Panc1 (cell line): ENCODE measurements at places on chromosomes 2 and 18.

DNA sequence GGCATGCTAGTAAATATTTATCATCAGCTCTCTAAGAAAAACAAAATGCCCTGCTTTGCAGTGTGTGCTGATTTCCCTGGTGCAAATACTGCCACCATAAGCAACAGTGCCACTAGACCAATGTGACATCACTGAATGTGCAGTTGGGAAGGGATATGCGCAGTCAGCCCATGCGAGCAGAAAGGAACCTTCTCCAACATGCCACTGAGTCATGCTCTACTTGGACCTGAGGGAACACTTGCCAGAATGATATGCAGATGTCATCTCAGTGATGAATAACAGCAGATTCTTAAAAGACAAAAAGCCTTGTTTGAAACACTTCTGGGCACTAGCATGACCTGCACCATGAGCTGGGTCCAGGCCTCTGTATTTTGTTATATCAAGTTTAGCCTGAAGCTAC is 55.3 kb upstream of the REL start:
- no peak for DNase-seq

GRCh38 chr2:120446236-120447126 is 100.5 kb downstream of the INHBB start:
- no peak for DNase-seq

DNA sequence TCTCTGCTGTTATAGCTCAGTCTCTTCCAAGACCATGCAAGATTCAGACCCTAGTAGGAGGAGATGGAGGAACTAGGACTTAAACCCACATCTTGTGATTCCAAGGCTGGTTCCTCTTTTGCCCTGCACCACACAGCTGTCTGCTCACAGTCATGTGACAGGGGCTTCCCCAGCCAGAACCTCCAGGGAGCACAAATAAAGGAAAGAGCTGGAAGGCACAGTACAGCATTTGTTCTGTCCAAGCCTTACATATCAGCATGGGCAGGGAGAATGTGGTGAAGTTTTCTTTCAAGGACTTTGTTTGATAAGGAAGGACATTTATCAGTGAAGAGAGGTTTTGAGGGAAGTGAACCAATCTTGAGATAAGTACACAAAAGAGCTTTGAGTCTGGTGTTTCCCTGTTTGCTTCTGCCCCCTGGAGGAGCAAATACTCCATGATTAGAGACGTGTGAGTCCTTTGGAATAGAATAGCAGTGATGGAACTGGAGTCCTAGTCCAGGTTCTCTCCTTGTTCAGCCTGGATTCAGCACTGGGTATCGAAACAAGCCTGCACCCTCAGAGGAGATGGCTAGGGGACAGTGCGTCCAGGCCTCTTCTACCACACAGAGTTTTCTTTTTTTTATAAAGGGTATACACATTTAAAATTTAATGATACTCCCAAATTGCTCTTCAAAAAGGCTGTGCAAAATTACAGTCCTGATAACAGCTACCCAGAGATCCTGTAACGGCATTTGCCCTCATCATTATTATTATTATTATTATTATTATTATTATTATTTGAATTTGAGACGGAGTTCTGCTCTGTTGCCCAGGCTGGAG is 24.6 kb upstream of the CASP10 start:
- DNase-seq = peak; percentile 67

GRCh38 chr2:196380098-196380497 is 208.7 kb upstream of the STK17B start:
- no peak for DNase-seq

- DNase-seq = no peak
Observed at GRCh38 chr2:70515938-70516337, 37.7 kb downstream of the TGFA start.

DNA sequence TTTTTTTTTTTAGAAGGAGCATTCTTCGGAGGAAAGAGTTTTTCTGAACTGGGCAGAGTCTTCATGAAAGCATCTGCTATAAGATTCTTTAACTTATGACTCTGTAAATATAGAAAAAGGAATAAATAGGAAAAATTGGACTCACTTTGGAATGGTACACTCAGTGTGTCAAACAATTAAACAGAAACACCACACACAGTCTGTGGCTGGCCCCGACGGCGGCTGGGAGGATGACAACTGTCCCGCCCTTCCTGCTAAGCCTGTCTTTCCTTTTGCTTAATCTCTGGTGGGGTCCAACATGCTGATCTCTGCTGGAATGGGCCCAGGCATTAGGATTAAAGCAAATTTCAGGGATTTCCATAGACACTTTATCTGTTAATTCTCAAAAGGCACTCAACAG is 12.5 kb upstream of the RAB31 start:
- no peak for DNase-seq

GRCh38 chr2:240972636-240973521 is 25.5 kb upstream of the SNED1 start:
- no peak for DNase-seq

DNA sequence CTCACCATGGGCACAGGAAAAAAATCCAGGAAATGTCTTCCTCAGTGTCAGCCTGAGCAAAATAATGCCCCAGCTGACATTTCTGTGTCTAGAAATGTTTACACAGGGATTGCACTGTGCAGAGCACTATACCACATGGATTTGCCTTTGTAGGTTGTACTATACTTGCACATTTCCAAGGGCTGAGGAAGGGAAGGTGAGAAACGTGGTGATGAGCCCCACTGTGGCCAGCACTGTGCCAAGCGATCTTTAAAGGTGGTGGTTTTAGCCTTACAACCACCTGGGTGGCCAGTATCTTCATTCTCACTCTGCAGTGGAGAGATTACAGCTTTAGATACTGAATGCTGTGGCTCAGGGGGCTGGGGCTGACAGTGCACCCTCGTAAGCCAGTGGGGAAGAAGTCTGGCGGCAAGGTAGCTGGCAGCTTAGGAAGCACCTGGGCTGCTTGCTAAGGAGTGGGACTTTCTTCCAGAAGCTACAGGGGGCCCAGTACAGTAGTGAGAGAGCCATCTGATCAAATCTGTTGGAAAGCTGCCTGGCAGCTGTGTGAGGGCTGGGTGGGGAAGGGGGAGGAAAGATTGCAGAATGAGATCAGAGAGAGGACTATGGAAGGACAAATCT is 81.4 kb upstream of the MSH2 start:
- no peak for DNase-seq

DNA sequence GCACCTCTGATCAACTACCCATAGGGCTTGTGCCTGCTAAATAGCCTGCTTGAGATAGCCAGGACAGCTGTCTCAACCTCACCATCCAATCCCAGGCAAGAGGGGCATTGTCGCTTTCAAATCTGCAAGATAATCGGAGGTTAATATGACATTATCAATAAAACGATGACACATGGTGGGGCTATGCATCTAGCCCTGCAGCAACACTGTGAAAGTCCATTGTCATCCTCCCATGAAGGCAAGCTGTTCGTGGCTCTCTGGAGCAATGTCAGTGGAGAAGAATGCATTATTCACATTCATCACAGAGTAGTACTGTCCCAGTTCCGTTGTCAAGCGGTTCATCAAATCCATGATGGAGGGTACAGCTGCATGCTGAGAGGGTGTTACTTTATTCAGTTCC is 18.9 kb upstream of the KLHL23 start:
- DNase-seq = no peak

- no peak for DNase-seq
Observed at GRCh38 chr2:86520153-86520552, 43.1 kb downstream of the CHMP3 start.

GRCh38 chr2:19911808-19912509 is 10.2 kb upstream of the TTC32 start:
- peak; percentile 96 for DNase-seq

- no peak for DNase-seq
Observed at GRCh38 chr2:170503971-170504809, 210.9 kb upstream of the SP5 start.

DNA sequence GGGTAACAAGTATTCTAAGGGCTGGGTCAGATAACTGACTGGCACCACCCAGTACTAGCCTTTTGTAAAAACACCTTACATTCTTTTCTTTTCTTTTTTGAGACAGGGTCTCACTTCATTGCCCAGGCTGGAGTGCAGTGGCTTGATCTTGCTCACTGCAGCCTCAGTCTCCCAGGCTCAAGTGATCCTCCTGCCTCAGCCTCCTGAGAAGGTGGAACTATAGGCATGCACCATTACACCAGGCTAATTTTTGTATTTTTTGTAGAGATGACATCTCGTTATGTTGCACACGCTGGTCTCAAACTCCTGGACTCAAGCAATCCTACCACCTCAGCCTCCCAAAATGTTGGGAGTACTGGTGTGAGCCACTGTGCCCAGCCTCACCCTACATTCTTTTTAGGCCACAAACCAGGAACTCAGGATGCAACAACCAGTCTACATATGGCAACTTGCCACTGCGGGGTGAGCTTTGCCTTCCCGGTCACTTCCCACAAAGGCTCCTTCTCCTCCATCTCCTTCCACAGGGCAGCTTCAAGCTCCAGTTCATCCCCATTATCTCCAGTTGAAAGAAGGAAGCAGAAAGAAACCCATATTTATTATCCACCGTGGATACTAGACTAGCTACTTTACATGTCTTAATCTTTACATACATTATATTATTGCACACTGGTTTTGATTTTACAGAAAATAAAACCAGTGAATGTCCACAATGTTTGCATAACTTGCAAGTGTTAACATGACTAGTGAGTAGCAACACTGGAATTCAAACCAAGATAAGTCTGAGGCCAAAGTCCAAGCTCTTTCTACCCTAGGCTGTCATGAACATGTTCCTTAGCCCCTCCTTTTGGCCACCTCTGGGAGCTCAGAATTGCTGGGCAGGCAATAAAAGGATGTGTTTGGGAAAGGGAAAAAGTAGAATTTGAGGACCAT is 23.7 kb upstream of the AP1S3 start:
- DNase-seq = peak; percentile 88

- no peak for DNase-seq
Observed at GRCh38 chr2:132667706-132668105, 2.3 kb downstream of the LYPD1 start.

GRCh38 chr18:41265047-41265446 is 690.0 kb upstream of the PIK3C3 start:
- DNase-seq = no peak

- DNase-seq = no peak
Observed at GRCh38 chr18:59769129-59769865, 72.1 kb upstream of the CCBE1 start.

GRCh38 chr2:221203125-221203524 is 369.0 kb downstream of the EPHA4 start:
- DNase-seq = no peak

- DNase-seq = no peak
Observed at GRCh38 chr2:119801040-119801439, 41.3 kb downstream of the PTPN4 start.

- DNase-seq = no peak
Observed at GRCh38 chr18:3649633-3650426, 199.9 kb downstream of the TGIF1 start.

GRCh38 chr2:17084877-17085276 is 419.2 kb upstream of the CYRIA start:
- no peak for DNase-seq

DNA sequence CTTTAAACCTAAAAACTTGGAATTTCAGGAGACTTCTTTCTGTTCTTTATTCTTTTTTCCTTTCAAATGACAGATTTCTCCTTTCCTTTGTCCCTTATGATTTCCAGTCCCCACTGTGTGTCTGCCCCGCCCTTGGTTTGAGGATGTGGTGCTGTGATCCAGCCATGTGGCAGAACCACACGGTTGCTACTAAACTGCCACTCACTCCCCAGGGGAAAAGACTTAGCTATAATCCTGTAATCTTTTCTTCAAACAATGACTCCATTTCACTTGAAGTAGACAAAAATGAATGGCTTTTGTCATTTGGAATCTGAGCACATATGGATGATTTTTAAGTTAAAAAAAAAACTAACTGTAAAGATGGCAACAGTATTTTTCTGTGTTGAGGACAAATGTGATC is 76.2 kb upstream of the STAM2 start:
- DNase-seq = no peak

DNA sequence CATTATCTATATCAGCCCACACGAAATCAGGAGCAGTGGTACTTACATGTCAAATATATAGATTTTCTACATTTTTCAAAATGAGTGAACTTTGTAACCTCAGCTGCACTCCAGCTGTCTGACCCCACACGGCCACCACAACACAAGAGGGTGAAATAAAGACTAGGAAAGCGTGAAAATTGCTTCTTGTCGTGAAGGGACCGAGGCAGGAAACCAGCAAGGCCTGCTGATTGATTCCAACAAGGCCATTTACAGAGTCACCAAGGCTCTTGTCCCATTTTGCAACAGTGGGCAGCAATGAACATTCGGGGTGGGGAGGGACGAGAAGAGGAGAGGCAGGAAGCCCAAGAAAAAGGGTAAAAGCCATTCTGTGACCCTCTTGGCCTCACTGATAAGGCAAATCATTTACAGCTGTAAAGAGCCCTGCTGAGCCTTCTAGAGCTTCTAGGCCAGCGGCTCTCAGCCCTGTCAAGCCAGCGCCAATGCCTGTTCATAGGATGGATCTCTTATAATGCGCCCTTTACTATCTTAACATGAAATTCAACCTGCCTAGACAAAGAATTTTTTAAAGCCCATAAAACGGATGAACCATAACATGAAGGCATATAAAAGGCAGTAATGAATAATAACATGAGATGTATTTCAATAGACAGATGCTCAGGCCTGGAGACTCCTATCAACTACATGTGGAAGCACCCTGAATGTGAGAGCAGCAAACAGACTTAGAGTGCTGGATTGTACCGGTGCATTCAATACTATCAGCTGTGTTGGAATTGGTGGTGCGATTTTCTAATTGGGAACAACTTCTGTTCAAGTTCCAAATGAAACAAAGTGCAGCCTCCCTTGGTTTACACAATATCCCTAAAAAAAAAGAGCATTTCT is 269.0 kb downstream of the CDCA7 start:
- no peak for DNase-seq

GRCh38 chr2:148042219-148042618 is 21.3 kb downstream of the MBD5 start:
- no peak for DNase-seq

- no peak for DNase-seq
Observed at GRCh38 chr18:46275370-46275769, 171.2 kb downstream of the HAUS1 start.

- no peak for DNase-seq
Observed at GRCh38 chr2:10757814-10758286, 36.4 kb downstream of the ATP6V1C2 start.

DNA sequence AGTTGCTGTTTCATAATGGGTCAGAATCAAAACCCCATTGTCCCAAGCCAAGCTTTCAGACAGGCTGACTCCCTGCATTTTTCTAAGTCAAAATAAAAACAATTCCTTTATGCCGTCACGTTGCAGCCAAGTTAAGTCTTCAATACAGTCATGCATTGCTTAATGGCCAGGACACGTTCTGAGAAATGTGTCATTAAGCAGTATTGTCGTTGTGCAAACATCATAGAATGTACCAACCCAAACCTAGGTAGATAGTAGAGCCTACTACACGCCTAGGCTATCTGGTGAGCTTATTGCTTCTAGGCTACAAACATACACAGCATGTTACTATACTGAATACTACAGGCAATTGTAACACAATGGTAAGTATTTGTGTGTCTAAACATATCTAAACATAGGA is 160.4 kb upstream of the FOSL2 start:
- no peak for DNase-seq

GRCh38 chr18:9989481-9989880 is 75.7 kb downstream of the VAPA start:
- DNase-seq = no peak
